SJCRH30 (cell line): ENCODE measurements at places on chromosomes 1 and 21. TPM values are rescaled to one million over a fixed set of nuclear protein-coding genes. Genes with fewer than 3 reads are reported as not detected.

The UTS2 gene
- not detected in 2 replicates for total RNA-seq

The BMP8A gene
- 0.22 and 0.63 TPM in 2 replicates for total RNA-seq

The PRMT6 gene
- total RNA-seq, result 40.9 and 42.3 TPM in 2 replicates

The HIVEP3 gene
- 2.5 and 2.8 TPM in 2 replicates for total RNA-seq

The CFAP57 gene
- total RNA-seq, result 0.04 TPM in 1 of 2 replicates, not detected in the other

The SELENBP1 gene
- 10.4 and 11.8 TPM in 2 replicates for total RNA-seq

The ERICH3 gene
- total RNA-seq, result not detected in 2 replicates

The CYP4A11 gene
- not detected in 2 replicates for total RNA-seq

The CLCNKB gene
- total RNA-seq, result 0.08 TPM in 1 of 2 replicates, not detected in the other

The AVPR1B gene
- total RNA-seq, result 0.04 and 0.05 TPM in 2 replicates

The IPP gene
- 10.0 and 11.4 TPM in 2 replicates for total RNA-seq

The ANGPTL3 gene
- not detected in 2 replicates for total RNA-seq

The RHCE gene
- total RNA-seq, result 0.18 and 0.28 TPM in 2 replicates

The TNFRSF1B gene
- total RNA-seq, result 6.8 and 7.0 TPM in 2 replicates

The SYT2 gene
- 0.03 and 0.06 TPM in 2 replicates for total RNA-seq
